ENCODE measurements at places on chromosomes 7 and 10. TPM values are rescaled to one million over a fixed set of nuclear protein-coding genes. Genes with fewer than 3 reads are reported as not detected.
A peak's percentile ranks its signal among the peaks of the same experiment; 100 is the strongest.

- H3K36me3 ChIP-seq: peaks cover 3% of the 10 kb centered on the region
- H3K4me3 ChIP-seq: no peak overlapping the region
- DNase-seq: no peak
- no peaks in the 10 kb centered on the region for H3K4me1 ChIP-seq
- H3K27ac ChIP-seq: no peak overlapping the region
Measured at GRCh38 chr7:127644484-127644883, 7.5 kb upstream of the SND1 start.

GRCh38 chr7:45876519-45876918 lies 3.6 kb upstream of the CCDC201 start:
- peaks cover 2% of the 10 kb centered on the region for H3K36me3 ChIP-seq
- no peaks in the 10 kb centered on the region for H3K4me1 ChIP-seq
- DNase-seq: no peak
- H3K27ac ChIP-seq: no peak overlapping the region
- no peak overlapping the region for H3K4me3 ChIP-seq

- H3K4me1 ChIP-seq: peaks cover 3% of the 10 kb centered on the region
- H3K36me3 ChIP-seq: peaks cover 9% of the 10 kb centered on the region
- DNase-seq: no peak
- peak within 1 kb of the TSS; percentile 83 for H3K27ac ChIP-seq
- H3K27me3 ChIP-seq: no peaks in the 10 kb centered on the region
- no peak within 1 kb of the TSS for H3K4me3 ChIP-seq
Measured at GRCh38 chr7:100358027-100358856, at the start of gene PILRB. PILRB (plus strand) TSS chr7:100358117; CDS start chr7:100358303, 186 bp downstream.

DNA sequence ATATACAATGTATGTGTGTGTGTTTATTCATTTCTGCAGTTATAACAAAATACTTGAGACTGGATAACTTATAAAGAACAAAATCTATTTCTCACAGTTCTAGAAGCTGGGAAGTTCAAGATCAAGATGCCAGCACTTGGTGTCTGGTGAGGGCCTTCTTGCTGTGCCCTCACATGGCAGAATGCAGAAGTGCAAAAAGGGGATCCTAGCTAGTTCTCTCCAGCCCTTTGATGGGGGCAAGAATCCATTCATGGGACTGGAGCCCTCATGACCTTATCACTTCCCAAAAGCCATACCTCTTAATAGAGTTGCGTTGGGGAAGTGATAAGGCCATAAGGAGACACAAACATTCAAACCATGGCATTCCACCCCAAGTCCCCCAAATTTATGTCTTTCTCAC lies 8.4 kb downstream of the GRB10 start:
- H3K27ac ChIP-seq: no peak overlapping the region
- DNase-seq: no peak
- peaks cover 8% of the 10 kb centered on the region for H3K27me3 ChIP-seq
- peaks cover 2% of the 10 kb centered on the region for H3K4me1 ChIP-seq
- no peak overlapping the region for H3K4me3 ChIP-seq

DNA sequence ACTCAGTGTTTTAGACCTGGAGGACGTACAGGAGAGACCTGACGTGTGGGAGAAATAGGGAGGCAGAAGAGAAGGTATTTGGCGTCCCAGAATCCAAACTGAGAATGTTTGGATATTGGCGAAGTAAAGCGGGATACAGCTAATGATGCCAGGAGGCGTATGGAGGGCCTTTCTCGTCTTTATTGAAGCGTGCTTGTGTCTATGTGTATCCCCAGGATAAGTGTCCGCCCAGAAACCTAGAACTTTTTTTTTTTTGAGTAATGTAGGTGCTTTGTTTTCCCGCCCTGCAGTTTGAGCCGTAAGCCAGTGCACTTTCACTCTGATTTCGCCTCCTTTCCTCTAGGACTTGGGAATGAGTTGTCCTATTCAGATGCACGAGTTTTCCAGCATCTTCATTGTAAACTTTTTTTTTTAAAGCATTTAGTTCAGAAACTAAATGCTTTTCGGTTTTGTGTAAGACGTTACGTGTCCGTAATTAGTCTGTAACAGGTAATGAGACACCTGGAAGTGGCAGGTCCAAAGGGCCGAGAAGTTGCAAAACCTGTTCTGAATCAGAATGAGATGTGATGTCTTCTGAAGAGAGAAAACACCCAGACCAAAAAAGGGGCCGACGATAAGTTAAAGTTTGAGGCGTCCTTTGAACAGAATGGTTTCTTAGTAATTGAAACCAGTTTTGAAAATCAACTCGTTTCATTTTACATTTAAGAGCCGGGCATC lies 746 bp downstream of the ARL5B start:
- DNase-seq: no peak
- H3K36me3 ChIP-seq: peaks cover 2% of the 10 kb centered on the region
- H3K27me3 ChIP-seq: no peaks in the 10 kb centered on the region
- peak overlapping the region; percentile 96 for H3K27ac ChIP-seq

- H3K27ac ChIP-seq: no peak overlapping the region
- no peak overlapping the region for H3K4me3 ChIP-seq
- no peaks in the 10 kb centered on the region for H3K36me3 ChIP-seq
- DNase-seq: no peak
- no peaks in the 10 kb centered on the region for H3K4me1 ChIP-seq
Measured at GRCh38 chr7:79820387-79820786, 314.2 kb upstream of the GNAI1 start.

- no peak for DNase-seq
- no peak overlapping the region for H3K27ac ChIP-seq
- H3K4me1 ChIP-seq: no peaks in the 10 kb centered on the region
- peaks cover 22% of the 10 kb centered on the region for H3K27me3 ChIP-seq
Measured at GRCh38 chr10:122139627-122140170, 131.4 kb upstream of the BTBD16 start.

DNA sequence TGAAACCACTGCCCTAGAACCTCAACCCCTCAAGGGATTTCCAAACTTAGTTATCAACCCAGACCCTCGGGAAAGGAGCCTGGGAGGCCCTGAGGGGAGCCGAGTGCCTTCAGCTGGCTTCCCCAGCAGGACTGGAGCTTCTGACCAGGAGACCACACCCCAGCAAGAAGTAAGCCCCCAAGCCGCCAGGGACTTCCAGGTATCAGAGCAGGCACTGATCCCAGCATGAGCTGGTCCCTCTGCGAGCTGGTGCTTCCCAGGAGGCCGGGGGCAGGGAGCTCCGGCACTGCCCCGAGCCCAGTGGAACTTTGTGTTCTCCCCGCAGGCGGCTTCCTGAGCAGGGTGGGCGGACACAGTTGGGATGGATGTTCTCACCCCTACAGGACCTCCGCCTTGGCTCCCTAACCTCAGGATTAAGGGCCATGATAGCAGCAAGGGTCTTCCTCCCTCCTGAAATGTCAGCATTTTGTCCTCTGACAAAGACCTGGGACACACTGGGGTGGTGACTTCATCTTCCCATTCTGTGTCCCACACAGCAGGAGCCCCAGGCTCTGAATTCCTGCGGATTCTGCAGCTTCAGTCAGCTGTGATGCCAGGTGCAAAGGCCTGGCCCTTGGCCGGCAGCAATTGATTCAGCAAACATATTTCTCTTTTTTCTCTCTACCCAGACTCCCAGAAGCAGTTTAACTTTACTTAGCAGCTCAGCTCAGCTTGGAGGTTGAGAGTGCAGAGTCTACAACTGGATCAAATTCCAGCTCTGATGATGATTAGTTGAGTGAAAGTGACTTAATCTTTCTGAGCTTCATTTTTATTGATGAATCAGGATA lies 11.6 kb downstream of the ATP6V0E2 start:
- H3K4me3 ChIP-seq: no peak overlapping the region
- H3K4me1 ChIP-seq: peaks cover 5% of the 10 kb centered on the region
- H3K27ac ChIP-seq: no peak overlapping the region
- no peaks in the 10 kb centered on the region for H3K27me3 ChIP-seq

DNA sequence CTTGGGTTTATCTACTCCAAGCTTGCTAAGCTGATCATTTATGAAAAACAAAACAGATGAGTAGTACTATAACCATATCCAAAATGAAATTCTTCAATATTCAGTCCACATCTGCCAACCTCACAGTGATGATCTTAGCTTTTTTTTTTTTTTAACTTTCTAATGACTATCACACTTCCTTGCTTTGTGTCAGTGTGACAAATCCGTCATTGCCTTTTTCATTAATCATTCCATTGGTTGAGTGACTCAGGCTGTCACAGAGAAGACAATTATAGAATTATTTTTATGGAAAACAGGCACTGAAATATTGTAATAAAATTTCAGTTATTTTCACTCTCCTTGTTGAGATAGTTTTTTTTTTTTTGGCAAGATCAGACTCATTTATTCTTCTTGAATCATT lies 70.7 kb downstream of the CPVL start:
- no peaks in the 10 kb centered on the region for H3K36me3 ChIP-seq
- no peak overlapping the region for H3K4me3 ChIP-seq
- no peak for DNase-seq
- no peaks in the 10 kb centered on the region for H3K27me3 ChIP-seq

The SHTN1 gene
- 2.7 TPM for total RNA-seq

The DHX32 gene
- total RNA-seq: 6.4 TPM

The AMPH gene
- not detected for total RNA-seq

The MRC1 gene
- 0.07 TPM for total RNA-seq

The POLR2J gene
- total RNA-seq: 37.9 TPM

The MKX gene
- total RNA-seq: not detected
